ENCODE measurements at places on chromosomes 1 and 21. TPM values are rescaled to one million over a fixed set of nuclear protein-coding genes. Genes with fewer than 3 reads are reported as not detected.

Gene CR1
- not detected for total RNA-seq

Gene SLC45A3
- 0.55 TPM for total RNA-seq

Gene NIBAN1
- total RNA-seq: 19.8 TPM

Gene CR2
- 0.10 TPM for total RNA-seq

Gene HCRTR1
- total RNA-seq: not detected

Gene AK4
- 42.7 TPM for total RNA-seq

Gene SPRR2E
- total RNA-seq: not detected

Gene CFHR3
- not detected for total RNA-seq

Gene DENND2D
- 156 TPM for total RNA-seq

GRCh38 chr1:63022319-63022718 lies 238.4 kb downstream of the ATG4C start:
- H3K36me3 ChIP-seq: no peaks in the 10 kb centered on the region
- no peak overlapping the region for H3K4me3 ChIP-seq
- H3K27ac ChIP-seq: no peak overlapping the region
- no peak for DNase-seq

DNA sequence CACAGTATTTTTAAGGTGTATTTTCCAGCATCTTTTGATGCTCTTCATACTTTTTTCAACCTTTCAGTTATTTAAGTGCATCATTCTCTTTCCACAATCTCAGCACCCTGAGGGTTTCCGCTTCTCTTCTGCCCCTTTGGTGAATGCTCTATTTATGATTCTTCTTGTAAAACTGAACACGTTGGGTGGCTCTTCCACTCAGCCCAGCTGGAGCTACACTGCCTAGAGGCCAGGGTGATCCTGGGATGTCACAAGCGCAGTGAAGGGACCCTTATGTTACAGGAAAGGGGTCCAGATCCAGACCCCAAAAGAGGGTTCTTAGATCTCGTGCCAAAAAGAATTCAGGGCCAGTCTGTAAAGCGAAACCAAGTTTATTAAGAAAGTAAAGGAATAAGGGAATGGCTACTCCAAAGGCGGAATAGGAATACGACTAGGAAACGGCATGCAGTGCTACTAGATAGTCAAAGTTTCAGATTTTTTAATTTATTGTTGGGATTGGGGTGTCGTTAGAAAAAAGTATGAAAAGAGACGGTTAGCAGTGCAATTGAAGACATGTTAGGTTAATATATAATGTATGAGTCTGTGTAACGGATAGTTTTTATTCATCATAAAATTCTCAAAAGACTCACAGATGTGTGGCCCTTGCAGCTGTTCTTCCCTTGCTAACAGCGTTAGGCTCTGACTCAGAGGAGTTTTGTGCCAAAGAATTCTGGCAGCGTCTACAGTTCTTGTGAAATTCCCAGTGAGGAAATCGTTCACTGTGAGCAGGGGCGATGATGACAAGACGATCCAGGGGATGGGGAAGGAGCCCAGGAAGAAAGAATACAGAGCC lies 14.4 kb upstream of the ERVH48-1 start:
- H3K27me3 ChIP-seq: no peaks in the 10 kb centered on the region
- no peak overlapping the region for H3K4me3 ChIP-seq
- H3K27ac ChIP-seq: no peak overlapping the region
- no peaks in the 10 kb centered on the region for H3K36me3 ChIP-seq

DNA sequence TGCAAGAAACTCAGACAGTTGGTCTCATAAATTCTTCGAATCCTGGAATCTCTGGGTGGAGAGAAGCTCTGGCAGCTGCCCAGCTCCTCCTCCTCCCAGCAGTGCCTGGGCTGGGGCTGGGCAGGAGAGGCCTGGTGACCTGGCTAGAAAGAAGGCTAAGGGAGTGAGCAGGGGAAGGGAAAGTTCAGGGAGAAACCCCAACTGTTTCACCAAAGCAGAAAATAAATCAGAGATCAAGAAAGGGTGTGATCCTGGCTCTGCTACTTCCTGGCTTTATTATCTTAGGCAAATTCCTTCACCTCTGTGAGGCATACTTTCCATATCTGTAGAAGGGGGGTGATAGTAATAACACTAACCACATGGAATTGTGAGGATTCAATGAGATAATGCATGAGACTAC lies 8.8 kb upstream of the COL16A1 start:
- DNase-seq: no peak
- H3K4me3 ChIP-seq: no peak overlapping the region
- no peak overlapping the region for H3K27ac ChIP-seq
- H3K36me3 ChIP-seq: no peaks in the 10 kb centered on the region
- peaks cover 18% of the 10 kb centered on the region for H3K4me1 ChIP-seq

DNA sequence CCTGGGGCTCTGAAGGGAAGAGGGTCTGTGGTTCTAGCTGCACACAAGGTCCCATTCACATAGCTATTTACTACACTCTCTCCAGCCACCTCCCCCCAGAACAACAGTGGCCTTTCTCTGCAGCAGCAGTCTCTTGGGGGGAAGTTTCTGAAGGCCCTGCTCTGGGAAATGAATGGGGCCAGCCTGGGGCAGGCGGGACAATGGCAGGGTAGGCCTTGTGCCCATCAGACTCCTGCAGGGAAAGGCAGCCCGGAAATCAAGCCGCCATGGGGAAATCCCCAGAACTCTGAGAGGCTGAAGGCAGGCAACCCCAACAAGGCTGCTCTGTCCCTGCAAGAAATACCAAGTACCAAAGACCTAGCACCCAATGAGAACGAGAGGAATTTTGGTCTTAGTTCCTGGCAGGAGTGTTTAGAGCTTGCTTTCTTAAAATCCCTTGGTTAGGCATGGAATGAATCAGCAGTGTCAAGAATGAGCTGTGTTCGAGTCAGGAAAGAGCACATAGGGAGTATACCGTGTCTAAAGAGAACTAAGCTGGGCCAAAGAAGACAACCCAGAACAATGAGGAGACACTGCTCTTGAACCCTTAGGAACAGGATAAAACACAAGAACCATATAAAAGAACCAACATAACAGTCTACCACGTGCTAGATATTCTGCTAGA lies 11.3 kb downstream of the ARHGEF11 start:
- no peaks in the 10 kb centered on the region for H3K36me3 ChIP-seq
- no peak overlapping the region for H3K27ac ChIP-seq
- H3K4me3 ChIP-seq: no peak overlapping the region
- peaks cover 1% of the 10 kb centered on the region for H3K27me3 ChIP-seq
- DNase-seq: no peak
- H3K4me1 ChIP-seq: no peaks in the 10 kb centered on the region

DNA sequence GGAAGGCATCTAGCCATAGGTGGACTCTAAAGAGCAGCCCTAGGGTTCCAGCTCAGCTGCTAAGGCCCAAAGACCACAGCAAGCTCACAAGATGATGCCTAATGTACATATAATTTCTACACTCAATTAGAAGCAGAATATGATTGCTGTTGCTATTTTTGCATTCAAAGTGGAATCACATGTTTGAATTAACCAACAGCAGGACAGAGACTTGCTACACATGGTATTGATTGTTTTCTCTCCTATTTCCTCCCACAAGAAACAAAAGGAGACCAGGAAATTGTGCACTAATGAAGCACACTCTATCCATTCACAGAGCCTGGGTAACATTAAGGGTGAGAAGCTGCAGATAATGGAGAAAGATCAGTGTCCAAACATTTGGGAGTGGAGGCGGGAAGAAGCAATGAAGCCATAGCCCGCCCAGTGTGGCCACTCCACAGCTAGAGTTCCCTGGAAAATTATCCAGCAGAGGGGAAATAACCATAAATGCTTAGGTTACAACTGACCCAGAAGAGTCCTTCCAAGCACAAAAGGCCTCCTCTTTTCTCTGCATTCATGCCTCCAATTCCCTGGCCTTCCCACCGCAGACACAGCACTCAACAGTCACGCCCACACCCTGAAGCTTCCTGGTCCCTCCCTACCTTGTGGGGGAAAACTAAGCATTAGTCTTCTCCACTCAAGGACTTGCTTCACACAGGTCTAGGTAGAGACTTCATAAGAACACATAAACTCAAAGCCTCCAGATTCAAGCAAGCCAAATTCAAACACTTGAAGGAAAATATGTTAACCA lies 7.5 kb downstream of the CNN3 start:
- peaks cover 16% of the 10 kb centered on the region for H3K27me3 ChIP-seq
- no peaks in the 10 kb centered on the region for H3K36me3 ChIP-seq
- H3K4me3 ChIP-seq: no peak overlapping the region
- DNase-seq: no peak
- no peaks in the 10 kb centered on the region for H3K4me1 ChIP-seq
- H3K27ac ChIP-seq: no peak overlapping the region

DNA sequence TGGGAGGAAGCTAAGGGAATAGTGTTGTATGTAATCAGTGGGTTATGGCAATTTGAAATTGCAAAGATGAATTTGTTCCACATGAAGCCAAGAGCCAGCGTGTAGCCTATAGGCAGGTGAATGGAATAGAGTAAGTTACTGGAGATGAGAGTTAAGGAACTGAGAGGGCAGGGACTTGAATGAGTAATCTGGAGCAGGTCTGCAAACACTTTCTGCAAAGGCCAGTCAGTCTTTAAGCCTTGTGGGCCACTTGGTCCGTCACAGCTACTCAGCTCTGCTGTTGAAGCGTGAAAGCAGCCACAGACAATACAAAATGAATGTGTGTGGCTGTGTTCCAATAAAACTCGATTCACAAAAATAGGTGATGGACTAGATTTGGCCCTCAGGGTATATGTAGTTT lies 29.2 kb downstream of the SZT2 start:
- H3K36me3 ChIP-seq: peaks cover 21% of the 10 kb centered on the region
- no peaks in the 10 kb centered on the region for H3K27me3 ChIP-seq
- no peaks in the 10 kb centered on the region for H3K4me1 ChIP-seq
- no peak overlapping the region for H3K27ac ChIP-seq
- no peak for DNase-seq

DNA sequence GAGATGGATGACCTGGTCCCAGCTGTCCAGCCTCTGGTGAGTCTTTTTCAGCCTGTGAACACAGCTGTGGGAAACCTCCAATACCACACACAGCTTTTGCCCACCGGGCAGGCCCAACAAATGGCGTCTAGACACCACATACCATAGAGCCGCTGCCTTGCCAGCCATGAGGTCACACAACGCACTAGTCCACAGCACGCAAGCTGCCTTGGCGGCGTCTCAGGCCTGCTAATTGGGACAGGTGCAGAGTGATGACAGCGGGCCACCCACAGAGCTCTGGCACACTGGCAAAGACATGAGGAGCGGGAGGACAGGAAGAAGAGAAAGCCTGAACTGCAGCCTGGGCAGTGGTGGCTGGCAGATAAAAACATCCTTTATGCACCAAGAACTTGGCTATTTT lies 125.5 kb downstream of the ADAMTS1 start:
- no peaks in the 10 kb centered on the region for H3K27me3 ChIP-seq
- no peak for DNase-seq
- H3K27ac ChIP-seq: no peak overlapping the region

GRCh38 chr21:39263372-39263771 lies 50.1 kb downstream of the BRWD1 start:
- H3K4me1 ChIP-seq: peaks cover 4% of the 10 kb centered on the region
- H3K4me3 ChIP-seq: no peak overlapping the region
- peaks cover 33% of the 10 kb centered on the region for H3K36me3 ChIP-seq
- H3K27me3 ChIP-seq: no peaks in the 10 kb centered on the region

DNA sequence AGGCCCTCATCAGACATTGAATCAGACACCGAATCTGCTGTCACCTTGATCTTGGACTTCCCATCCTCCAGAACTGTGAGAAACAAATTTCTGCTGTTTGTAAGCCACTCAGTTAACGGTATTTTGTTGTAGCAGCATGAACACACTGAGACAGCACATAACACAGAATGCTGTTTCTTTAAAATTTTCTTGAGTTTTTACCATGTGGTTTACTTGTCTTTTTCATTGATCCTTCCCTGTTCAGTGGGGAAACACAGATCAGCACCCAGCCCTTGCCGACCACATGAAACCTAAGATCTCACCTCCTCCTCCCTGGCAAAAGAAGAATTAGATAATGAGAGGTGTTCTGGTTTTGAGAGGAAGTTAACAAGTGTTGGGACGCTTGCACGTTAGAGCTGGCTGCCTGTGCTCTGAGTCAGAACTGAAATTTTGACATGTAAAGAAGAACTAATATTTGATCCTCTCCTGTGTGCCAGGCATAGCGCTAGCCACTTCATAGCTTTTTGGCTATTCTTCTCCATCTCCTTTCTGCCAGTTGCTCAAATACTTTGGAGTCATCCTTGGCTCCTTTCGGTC lies 179.6 kb downstream of the DHRS3 start:
- peaks cover 80% of the 10 kb centered on the region for H3K4me1 ChIP-seq
- peak overlapping the region; percentile 52 for H3K27ac ChIP-seq
- peaks cover 28% of the 10 kb centered on the region for H3K36me3 ChIP-seq
- no peak overlapping the region for H3K4me3 ChIP-seq
- H3K27me3 ChIP-seq: no peaks in the 10 kb centered on the region
- peak; percentile 72 for DNase-seq

DNA sequence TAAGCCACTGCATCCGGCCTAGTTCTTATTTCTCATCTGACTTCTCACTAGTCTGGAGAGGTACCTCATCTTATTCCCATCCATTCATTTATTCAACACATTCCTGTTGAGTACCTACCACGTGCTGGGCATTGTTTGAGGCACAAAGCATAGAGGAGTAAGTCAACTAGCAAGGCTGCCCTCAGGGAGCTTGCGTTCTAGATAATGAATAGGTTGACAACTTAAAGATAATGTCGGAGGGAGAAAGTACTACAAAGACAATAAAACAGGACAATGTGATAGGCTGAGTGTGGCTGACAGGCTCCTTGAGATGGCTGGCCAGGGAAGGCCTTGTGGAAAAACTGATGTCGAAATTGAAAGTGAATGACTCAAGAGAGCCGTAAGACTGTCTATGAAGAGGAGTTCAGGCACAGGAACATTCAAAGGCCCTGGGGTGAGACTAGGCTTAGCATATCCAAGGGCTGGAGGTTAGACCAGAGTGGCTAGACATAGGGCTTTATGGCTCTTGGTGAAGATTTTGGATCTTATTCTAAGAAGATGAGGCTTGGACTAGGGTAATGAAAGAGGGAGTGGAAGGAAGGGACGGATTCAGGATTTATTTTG lies 18.3 kb downstream of the SPATA21 start:
- peak overlapping the region; percentile 3 for H3K27ac ChIP-seq
- H3K4me3 ChIP-seq: no peak overlapping the region
- peak; percentile 30 for DNase-seq

DNA sequence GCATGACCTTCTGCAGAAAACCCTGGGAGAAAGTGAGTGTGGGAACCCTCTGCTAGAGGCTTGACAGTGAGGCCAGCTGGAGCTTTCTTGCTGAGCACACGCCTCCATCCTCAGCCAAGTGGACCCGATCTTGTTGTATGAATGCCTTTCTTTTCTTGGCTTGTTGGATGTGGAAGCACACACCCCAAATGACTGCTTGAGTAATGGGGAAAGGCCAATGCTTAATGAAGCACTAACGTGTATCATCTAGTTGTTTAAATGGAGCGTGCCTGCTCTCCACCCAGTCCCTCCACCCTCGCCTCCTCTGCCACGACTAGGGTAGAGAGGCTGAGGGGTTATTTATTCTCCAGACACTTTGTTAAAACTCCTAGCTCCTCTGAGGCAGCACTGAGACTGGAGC lies 54.3 kb upstream of the IKBKE start:
- H3K27ac ChIP-seq: no peak overlapping the region
- no peak overlapping the region for H3K4me3 ChIP-seq
- H3K4me1 ChIP-seq: no peaks in the 10 kb centered on the region
- no peak for DNase-seq
